Psoas muscle (tissue), 8 donors: ENCODE measurements at places on chromosomes 2 and 18. TPM values are rescaled to one million over a fixed set of nuclear protein-coding genes. Genes with fewer than 3 reads are reported as not detected.

DNA sequence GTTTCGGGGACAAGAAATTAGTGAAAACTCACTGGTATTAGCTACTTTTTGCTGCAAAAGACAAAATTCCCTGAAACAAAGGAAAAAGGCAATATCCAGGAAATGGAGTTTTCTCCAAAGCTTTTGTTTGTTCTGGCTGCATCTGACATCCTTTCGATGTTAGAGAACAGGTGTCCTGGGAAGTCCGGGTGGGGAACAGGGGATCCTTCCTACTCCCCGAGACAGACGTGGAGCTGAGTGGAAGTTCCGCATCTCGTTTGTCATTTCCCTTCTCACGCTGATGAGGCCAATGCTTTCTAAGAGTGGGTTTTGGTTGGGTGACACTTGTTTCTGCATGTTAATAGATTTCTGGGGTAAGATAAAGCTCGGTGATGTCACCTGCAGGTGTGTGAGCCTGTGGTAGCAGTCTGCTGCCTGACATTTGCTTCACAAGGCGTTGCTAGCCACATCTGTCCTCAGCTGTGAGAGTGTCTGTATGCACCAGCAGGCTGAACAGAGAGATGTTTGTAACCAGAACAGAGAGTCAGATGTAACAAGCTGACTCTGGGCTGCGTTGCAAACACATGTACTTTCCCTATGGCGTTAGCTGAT, 125.9 kb downstream of the ACOXL start:
- DNase-seq = no peak
- no peak overlapping the region for H3K27ac ChIP-seq
- peaks cover 25% of the 10 kb centered on the region for H3K27me3 ChIP-seq
- no peaks in the 10 kb centered on the region for H3K4me1 ChIP-seq

The TNFAIP6 gene
- 0.32 TPM for total RNA-seq

DNA sequence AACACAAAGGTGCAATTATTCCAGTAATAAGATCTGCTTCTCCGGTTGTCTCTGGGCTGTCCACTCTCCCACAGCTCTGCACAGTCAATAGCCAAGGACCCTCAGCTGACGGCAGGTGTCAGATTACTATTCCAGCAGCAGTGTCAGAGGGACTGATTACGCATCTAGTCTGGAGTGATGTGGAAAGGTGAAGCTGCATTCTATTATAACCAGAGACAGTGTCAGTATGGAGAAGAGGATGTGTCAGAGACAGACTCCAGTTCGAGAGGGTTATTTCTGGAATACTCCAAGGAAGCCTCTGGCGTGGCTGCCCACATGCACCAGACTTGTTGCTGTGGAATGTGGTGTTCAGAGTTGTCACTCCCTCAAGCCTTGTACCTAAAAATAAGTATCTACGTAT, 163.6 kb upstream of the TMEM200C start:
- no peak overlapping the region for H3K27ac ChIP-seq
- H3K4me1 ChIP-seq = no peaks in the 10 kb centered on the region
- H3K4me3 ChIP-seq = no peak overlapping the region
- H3K36me3 ChIP-seq = no peaks in the 10 kb centered on the region
- no peak for DNase-seq

DNA sequence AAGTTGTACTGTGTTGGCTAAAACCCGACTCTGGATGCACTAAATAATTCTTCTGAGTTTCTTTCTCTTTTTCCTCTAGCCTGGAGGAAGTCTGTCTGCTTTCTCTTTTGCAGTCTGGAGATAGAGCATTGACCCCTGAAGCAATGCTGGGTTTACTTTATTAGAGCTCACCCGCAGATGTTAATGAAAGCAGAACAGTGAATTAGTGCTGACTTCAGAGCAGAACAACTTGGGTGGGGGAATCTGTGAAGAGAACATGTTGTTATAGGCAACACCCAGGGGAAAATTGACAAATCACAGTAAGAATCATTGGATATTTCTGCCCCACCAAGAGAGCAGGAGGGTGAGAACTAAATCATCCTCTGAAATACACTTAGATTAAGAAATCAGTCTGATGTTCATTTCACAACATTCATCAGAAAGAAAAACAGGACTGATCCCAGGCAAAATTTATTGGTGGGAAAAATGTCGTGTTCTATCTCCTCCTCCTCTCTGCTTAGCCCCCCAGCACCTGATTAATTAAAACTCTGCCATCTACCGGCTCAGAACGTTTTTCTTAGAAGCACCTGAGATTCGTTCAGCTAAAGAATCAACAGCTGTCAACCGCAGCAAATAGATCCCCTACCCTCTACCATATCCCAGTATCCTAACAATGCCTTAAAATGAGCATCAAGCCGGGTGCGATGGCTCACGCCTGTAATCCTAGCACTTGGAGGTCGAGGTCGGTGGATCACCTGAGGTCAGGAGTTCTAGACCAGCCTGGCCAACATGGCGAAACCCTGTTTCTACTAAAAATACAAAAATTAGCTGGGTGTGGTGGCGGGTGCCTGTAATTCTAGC, 165.1 kb downstream of the FMNL2 start:
- DNase-seq = no peak
- H3K27me3 ChIP-seq = no peaks in the 10 kb centered on the region
- peaks cover 49% of the 10 kb centered on the region for H3K4me1 ChIP-seq
- H3K4me3 ChIP-seq = no peak overlapping the region
- H3K36me3 ChIP-seq = no peaks in the 10 kb centered on the region
- H3K27ac ChIP-seq = peak overlapping the region; percentile 50

DNA sequence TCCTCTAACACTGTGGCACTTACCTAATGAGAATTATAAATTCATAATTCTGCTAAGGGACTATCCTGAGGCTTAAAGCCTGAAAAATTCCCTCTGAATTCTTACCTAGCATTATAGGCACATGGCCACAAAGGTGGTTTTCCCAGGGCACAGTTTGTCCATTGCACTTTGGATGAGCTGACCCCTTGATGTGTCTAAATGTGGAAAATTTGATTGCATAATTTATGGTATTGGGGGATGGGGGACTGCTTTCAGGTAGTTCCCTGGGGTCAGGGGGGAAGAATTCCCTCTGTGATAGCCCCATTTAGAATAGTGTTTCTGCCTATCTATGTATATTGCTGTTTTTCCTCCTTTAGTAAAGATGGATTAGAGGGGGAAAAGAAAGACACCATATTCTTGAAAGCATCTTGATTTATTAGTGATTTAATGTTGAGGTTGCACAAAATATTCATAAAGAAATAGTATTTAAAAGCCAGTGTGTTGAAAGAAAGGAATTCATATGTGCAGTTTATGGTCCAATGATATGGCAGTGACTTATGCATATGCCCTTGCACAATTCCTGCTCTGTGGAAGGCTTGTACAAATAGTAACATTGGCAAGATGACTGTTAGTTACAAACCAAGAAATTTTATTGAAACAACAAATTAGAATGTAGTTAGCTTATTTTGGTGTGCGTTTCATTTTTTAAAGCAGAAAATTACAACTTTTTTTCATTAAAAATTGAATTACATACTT, 8.7 kb upstream of the HTR2B start:
- peaks cover 33% of the 10 kb centered on the region for H3K4me1 ChIP-seq
- DNase-seq = no peak
- no peak overlapping the region for H3K4me3 ChIP-seq

GRCh38 chr18:64027931-64028695, 58.2 kb downstream of the SERPINB8 start:
- H3K27ac ChIP-seq = no peak overlapping the region
- no peak for DNase-seq
- H3K27me3 ChIP-seq = no peaks in the 10 kb centered on the region
- H3K4me3 ChIP-seq = no peak overlapping the region

DNA sequence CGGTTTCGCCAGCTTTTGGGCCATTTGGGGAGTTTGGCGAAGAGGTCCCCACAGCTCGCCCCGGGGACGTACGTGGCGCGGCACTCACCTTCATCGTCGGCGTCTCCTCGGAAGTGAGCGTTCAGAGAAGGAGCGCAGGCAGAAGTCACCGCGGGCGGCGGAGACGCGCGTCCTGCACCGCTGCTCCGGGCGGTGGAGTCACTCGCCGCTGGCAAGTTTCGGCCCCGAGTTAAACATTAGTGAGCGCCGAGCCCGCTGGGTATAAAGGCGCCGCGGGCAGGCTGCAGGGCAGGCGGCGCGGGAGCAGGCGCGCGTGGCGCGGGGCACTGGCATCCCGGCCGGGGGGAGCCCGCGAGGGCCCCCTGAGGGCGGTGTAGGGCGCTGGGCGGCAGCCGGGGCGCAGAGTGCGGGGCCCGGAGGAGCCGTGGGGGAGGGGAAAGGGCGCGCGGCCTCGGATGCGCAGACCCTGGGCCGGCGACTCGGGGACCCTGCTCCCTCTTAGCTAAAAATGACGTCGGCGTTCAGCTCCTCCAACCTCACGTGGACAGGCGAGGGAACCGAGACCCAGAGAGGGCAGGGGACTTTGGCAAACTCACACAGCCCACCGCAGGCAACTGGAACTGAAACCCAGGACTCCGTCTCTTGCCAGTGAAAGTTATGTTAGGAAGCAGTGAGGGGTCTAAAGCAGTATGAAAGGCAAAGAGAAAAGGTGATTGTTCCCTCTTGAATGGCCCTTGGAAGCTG, at the start of gene DPP4:
Gene DPP4 (minus strand): TSS at position 328 of the 744 bp plus-strand sequence. CDS start 234 bp downstream, at position 94.
- no peak within 1 kb of the TSS for H3K27ac ChIP-seq
- peak within 1 kb of the TSS; percentile 65 for H3K4me3 ChIP-seq
- DNase-seq = peak; percentile 36
- no peaks in the 10 kb centered on the region for H3K36me3 ChIP-seq
- no peaks in the 10 kb centered on the region for H3K4me1 ChIP-seq
- peaks cover 3% of the 10 kb centered on the region for H3K27me3 ChIP-seq

The MSH6 gene
- total RNA-seq = 12.0 TPM

- no peak overlapping the region for H3K4me3 ChIP-seq
- no peaks in the 10 kb centered on the region for H3K4me1 ChIP-seq
- no peaks in the 10 kb centered on the region for H3K27me3 ChIP-seq
- H3K27ac ChIP-seq = no peak overlapping the region
- H3K36me3 ChIP-seq = no peaks in the 10 kb centered on the region
- no peak for DNase-seq
These were observed 47.6 kb upstream of the ABCA12 start for GRCh38 chr2:215186021-215186420.

DNA sequence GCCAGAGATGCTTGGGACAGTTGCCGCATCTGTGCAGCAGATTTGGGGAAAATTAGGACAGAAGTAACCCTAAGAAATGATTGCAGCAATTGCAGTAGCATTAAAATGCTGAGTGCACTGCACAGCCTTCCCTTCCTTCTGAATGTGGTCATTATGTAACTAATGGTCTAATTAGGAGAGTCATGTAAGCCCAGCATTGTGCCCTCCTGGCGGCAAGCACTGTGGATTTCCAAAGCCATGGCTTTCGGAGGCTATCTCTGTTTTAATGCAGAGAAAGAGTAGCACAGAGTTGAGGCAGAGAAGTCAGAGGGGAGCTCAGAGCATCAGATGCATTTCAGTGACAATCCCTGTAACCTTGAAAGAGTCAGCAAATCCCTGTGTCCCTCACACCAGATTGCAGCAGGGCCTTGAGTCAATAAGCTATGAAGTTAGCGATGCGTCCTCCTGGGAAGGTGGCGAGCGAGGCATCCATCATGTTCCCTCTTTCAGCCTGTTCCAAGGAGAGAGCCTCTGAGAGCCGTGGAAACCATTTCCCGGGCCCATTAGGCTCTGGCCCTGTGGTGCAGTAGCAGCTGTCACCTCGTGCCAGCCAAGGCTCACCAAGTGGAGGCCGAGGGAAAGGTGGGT, 307.2 kb downstream of the FBXO15 start:
- H3K36me3 ChIP-seq = no peaks in the 10 kb centered on the region
- H3K4me1 ChIP-seq = no peaks in the 10 kb centered on the region
- H3K4me3 ChIP-seq = no peak overlapping the region
- no peaks in the 10 kb centered on the region for H3K27me3 ChIP-seq

The METTL21A gene
- total RNA-seq = 7.0 TPM

The OXER1 gene
- 1.2 TPM for total RNA-seq

DNA sequence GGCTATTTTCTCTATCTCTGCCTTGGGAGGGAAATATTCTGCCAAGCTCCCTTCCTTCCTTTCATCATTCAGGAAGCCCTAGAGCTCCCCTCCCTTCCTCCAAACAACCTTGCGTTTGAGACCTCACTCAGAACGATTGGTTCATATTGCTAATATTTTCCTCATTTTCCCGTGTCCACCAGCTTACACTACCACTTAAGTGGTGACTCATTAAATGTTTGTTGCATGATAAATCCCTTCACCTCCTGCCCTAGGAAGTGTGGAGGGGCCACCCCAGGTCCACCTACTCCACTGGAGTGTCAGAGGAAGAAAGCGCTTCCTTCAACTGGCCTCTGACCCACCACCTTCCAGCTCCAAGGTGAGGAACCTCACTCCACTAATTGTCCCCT, 2.3 kb upstream of the LPIN2 start:
- DNase-seq = no peak
- H3K4me1 ChIP-seq = no peaks in the 10 kb centered on the region
- H3K27ac ChIP-seq = peak overlapping the region; percentile 38
- no peaks in the 10 kb centered on the region for H3K27me3 ChIP-seq

GRCh38 chr2:170077830-170078569, 99.9 kb upstream of the MYO3B start:
- no peak for DNase-seq
- no peak overlapping the region for H3K4me3 ChIP-seq
- no peak overlapping the region for H3K27ac ChIP-seq
- H3K27me3 ChIP-seq = no peaks in the 10 kb centered on the region

The CLIP4 gene
- 111 TPM for total RNA-seq

- peak; percentile 87 for DNase-seq
- peak overlapping the region; percentile 85 for H3K27ac ChIP-seq
- no peaks in the 10 kb centered on the region for H3K27me3 ChIP-seq
- no peaks in the 10 kb centered on the region for H3K36me3 ChIP-seq
- H3K4me1 ChIP-seq = peaks cover 50% of the 10 kb centered on the region
These were observed 8.0 kb upstream of the ITGB6 start for GRCh38 chr2:160207804-160208654.

The SULT1C4 gene
- 1.0 TPM for total RNA-seq
